CD4-positive, alpha-beta T cell treated with Interleukin-15 for 4 hours (primary cell): ENCODE measurements at places on chromosomes 4 and X.

GRCh38 chr4:3387154-3387942, 54.4 kb upstream of the HGFAC start:
- DNase-seq = no peak

DNA sequence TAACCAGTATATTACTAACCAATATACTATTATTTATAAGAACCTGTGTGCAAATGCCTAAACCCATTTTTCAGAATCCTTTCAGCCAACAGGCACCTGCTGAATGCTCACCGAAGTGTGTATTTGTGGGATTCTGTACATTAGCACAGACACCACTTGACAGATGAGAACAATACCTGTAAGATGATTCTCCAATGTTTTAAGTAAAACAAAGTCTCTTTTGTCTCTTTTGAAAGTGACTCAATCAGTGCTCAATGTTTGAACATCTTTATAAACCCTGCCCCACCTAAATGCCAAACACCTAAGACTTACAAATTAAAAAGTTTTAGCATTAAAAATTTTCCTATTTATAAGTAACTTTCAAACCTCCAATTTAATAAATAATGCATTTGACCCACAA, 763 bp downstream of the ASB9 start:
- DNase-seq = no peak

DNA sequence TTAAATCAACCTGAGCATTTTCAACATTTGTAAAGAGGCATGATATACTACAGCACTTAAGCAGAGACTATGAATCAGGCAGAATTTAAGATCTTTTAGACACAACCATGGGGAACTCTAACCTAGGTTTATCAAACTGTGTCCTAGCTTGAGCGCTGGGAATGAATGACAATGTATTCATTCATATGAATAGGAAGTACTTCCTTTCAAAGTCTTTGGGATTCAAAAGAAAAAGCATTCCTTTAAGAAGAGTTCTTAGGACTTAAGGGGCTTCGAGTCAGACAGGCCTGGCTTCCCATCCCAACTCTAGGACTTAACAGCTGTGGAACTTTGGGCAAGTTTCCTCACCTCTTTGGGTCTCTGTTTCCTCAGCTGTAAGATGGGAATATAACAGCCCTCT, 104.6 kb downstream of the ANAPC4 start:
- DNase-seq = no peak

- DNase-seq = no peak
Observed at GRCh38 chr4:3436798-3437581, 4.8 kb upstream of the HGFAC start.

DNA sequence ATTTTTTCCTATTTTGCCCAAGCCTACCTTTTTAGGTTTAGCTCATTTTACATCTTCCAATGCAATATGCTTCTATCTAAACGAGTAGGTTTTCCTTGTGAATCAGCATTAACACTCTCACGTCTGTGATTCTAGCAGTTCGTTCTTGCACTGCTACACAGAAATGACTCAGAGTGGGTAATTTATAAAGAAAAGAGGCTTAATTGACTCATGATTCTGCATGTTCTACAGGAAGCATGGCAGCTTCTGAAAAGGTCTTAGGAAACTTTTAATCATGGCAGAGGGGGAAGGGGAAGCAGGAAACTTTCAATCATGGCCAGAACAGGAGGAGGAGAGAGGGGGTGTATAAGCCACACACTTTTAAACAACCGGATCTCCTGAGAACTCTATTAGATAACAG, 44.9 kb downstream of the SPANXN1 start:
- no peak for DNase-seq

GRCh38 chr4:105546086-105546485, 6.3 kb upstream of the ARHGEF38 start:
- DNase-seq = no peak

DNA sequence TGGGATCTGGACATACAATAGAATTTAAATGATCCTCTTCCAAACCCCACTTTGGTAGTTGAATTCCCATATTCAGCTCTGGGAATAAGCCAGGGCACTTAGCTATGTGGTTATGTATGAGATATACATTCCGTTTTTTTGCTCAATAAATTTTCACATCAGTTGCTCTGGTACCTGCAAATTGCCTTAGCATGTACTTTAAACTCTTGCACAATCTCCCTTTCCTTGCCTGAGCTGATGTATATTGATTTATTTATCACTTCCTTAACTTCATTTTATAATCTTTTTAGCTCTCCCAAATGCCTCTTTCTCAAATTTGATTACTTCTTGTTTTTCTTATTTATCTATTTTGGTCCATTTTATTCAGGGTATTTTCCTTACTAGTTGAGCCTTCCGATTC, 90.1 kb upstream of the AGA start:
- DNase-seq = no peak

DNA sequence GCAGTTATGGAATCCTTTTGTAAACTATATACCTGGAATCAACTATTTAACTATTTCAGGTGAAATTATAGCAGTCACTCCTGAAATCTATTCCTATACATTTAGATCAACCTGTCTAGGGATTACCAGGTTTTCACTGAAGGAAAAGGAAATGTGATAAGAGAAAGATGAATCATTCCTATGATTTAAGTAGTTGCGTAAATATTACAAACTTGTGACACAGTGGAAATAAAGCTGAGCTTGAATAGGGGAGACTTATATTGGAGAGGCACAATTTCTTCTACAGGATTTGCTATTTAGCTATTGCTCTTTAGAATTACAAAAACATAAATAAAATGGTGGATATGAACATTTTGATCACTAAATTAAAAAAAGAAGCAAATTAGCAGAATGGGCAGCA, 284.1 kb upstream of the EPHA5 start:
- DNase-seq = no peak

- no peak for DNase-seq
Observed at GRCh38 chrX:111521169-111521568, 9.7 kb downstream of the SERTM2 start.

DNA sequence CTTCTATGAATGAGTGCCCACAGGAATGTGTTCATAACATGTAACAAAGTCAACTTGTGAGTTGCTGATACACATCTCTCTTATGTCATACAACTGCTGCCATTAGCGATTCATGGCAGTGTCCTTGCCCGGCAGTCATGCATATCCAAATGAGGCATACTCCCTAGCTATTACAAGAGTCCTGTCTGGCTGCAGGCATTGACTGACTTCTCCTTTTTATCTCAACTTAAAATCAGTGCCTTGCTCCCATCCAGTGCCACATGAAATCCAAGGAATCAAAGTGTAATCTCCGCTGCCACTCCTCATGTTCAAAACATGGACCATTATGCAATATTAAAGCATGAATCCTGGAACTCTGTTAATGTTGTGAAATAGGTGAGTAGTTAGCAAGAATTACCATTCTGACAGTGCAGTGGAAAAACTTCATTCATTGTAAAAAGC, 348.9 kb upstream of the FTHL17 start:
- no peak for DNase-seq

DNA sequence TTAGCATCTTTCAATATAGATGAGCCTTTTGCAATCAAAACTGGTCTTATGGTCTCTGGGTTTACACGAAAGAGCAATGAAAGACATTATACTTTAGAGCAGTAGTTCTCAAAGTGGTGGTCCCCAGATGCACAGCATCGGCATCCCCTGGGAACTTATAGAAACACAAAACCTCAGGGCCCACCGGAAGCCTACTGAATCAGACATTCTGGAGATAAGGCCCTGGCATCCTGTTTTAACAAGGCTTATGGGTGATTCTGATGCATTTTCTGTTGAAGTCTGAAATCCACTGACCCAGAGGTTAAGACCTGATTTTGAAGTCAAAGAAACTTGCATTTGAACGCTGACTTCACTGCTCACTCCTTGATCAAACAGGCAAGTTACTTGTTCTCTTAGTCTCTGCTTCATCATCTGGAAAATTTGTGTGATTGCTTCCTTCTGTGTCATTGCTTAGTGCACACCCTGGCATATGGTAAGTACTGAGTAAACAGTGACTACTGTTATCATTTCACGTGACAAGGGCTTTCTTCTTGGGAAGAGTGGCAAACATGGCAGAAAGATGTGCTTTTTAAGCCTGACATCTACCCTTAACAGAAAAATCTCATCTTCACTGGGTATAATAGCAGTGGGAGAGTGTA, 14.5 kb downstream of the CHRNA9 start:
- no peak for DNase-seq

- DNase-seq = no peak
Observed at GRCh38 chr4:184688447-184688846, 38.9 kb downstream of the PRIMPOL start.

DNA sequence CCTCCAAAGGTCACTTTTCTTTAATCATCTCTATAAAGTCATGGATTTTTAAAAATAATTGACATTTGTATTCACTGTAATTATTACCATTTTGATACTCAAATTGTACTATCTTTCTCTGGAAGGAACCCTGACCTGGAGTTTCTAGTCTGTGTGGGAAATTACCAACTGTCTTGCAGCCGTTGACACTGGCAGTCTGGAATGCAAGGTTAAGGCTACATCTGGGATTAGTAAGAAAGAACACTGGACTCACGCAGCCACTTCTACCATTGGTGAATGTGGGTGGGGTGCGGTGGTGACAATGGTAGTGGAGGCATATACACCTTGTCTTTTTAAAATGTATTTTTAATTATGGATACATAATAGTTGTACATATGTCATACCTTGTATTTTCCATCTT, 40.9 kb downstream of the EGF start:
- no peak for DNase-seq

DNA sequence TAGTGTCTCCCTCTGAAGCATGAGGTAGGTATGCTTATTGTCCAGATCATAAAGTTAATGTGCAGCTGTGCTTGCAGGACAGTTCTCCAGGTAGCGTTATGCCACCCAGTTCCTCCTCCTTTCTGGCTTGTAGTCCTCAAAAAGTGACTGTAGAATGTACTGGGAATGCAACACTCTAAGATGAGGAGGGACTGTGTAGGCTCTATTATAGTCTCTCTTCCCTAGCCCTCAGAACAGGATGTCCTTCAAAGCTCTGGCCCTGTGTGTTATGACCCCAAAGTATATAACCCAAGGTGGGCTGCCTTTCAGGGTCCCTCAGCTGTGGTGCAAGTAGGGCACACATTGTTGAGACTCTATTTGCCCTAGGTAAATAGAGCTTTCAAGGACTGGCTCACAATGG, 20.8 kb upstream of the MANBA start:
- no peak for DNase-seq

GRCh38 chr4:139367421-139368090, 65.3 kb upstream of the NDUFC1 start:
- no peak for DNase-seq

GRCh38 chr4:168501407-168501806, 4.6 kb downstream of the PALLD start:
- DNase-seq = no peak

GRCh38 chr4:17324386-17324830, 187.5 kb downstream of the QDPR start:
- DNase-seq = peak; percentile 43

DNA sequence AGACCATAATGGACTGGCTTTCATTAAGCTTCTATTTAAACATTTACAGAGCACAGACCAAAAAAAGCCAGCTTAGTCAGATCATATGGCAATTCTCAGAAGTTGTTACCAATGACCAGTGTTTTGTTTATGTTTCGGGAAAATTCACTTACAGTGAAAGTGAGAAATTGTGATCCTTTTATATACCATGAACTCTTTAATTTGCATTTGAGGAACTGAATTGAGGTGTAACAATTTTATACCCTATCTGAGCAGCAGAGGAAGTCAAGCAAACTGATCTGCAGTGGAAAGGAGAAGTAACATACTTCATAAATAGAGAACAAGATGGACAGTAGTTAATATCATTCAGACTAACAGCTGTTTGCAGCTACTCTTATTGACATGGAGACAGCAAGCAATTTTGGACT, 97.1 kb downstream of the TMA16 start:
- DNase-seq = no peak

- no peak for DNase-seq
Observed at GRCh38 chr4:159229164-159229563, 126.3 kb downstream of the RAPGEF2 start.

DNA sequence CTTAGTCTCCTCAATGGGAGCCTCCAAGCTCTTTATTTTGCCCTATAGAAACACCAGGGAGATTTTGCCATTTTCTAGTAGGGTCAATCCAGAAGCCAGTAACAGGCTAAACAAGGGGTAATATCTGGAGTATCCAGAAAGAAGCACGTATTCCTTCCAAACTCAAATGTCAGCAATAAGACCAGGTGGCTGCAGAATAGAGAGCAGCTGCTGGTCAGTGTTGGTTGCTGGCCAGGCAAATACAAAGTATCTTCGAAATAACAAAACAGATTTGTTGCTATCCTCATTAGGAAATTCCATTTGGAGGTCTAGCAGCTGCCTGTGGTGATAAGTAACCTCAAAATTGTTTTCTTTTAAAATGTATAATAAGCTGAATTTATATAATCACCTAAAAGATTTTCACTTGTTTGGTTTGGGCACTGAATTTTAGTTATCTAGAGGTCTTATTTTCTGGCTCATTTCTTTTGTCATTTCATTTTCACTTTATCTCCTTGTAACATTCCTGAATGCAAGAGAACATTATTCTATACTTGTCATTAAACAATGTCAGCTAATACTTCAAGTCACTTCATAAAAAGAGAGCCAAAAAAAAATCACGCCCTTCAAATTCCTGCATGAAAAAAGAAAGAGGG, 320.6 kb downstream of the DTHD1 start:
- no peak for DNase-seq

DNA sequence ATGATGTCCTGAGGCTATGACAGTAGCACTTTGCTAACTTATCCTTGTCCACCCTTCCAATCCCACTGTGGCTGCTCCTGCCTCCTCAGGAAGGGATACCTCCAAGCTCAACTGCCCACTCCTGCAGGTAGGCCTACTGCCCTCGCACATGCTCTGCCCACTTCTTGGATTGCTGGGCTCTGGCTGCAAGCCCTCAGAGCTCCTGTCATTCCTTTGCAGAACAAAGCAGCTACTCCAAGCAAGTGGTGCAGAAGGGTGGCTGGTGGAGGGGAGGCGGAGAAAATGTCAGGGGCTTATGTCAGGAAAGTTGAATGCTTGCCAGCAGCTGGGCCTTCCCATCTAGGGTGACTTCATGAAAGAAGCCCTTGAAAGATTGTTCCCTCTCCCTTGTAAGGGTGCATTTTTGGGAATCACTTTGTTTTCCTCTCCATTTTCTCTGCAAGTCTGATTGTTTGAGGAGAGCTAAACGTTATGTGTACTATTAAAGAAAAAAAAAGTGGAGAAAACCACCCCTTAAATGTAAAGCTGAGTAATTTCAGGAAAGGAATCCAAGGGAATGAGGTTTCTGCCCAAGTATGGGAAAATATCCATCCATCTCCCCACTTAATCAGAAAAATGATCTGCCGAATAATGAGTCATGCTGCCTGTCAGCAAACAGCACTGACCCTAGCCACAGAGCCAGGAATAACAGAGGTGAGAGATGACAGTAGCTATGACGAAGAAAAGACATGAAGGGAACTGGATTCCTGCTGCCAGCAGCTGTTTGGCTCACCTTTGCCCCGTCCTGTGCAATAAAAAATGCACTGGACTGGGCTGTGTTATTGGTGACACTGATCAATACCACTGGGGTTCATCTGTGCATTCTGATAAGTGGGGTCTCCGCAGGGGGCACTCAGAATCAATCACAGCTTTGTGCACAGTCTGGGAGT, 102.0 kb downstream of the RTL5 start:
- no peak for DNase-seq

- no peak for DNase-seq
Observed at GRCh38 chrX:106972896-106973295, 27.1 kb downstream of the MORC4 start.
